Activated T-helper 2 cell treated with anti-CD3 and anti-CD28 coated beads, Interferon-gamma antibody, Interleukin-2, Interleukin-4, amounts not matched to agents 10 μg/mL and 5 μg/mL and 100 μg/mL, durations not matched to agents 14 hours and 24 hours and 36 hours (primary cell): ENCODE measurements at places on chromosomes 4 and X. TPM values are rescaled to one million over a fixed set of nuclear protein-coding genes. Genes with fewer than 3 reads are reported as not detected.

DNA sequence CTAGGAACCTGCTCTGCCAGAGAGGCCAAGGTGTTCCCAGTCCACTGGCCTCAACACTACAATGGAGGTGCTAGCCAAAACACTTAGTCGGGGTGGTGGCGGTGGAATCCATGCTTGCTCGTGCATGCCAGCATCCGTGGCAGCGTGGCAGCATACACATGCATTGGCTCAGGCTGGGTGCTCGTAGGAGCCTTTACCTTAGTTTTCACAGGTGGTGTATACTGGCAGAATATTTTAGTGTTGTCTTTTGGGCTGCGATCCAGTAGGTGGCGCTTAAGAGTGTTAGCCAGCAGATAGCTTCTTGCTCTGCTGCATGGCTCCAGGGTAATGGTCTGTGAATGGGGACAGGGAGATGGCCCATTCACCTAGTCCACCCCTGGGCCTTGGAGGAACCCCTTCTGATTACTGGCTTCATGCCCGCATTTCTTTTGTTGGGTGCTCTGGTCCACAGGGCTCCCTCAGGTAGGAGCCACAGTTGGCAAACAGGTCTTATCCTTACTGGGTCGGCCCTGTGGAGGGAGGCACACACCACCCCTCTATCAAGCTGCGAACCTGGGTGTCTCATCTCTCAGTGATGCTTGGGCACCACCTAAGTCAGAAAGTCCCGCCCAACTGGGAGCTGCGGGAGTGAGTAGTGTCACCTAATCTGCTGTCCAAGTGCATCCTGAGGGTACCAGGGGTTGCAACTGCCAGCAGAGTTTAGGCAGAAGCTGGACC, 40.0 kb downstream of the RIPPLY1 start:
- no peaks in the 10 kb centered on the region for H3K4me1 ChIP-seq
- H3K27me3 ChIP-seq: no peaks in the 10 kb centered on the region
- no peak overlapping the region for H3K4me3 ChIP-seq
- H3K36me3 ChIP-seq: no peaks in the 10 kb centered on the region
- no peak for DNase-seq

- H3K4me1 ChIP-seq: peaks cover 6% of the 10 kb centered on the region
- H3K36me3 ChIP-seq: no peaks in the 10 kb centered on the region
- H3K27me3 ChIP-seq: peaks cover 37% of the 10 kb centered on the region
- no peak overlapping the region for H3K27ac ChIP-seq
- DNase-seq: no peak
Measured at GRCh38 chrX:54492340-54492739, 3.7 kb downstream of the FGD1 start.

- peaks cover 28% of the 10 kb centered on the region for H3K4me1 ChIP-seq
- no peak for DNase-seq
- H3K27ac ChIP-seq: peak overlapping the region; percentile 63
- H3K36me3 ChIP-seq: no peaks in the 10 kb centered on the region
- H3K27me3 ChIP-seq: no peaks in the 10 kb centered on the region
Measured at GRCh38 chrX:68693481-68694434, 46.3 kb downstream of the STARD8 start.

GRCh38 chr4:38831653-38832052, 25.0 kb downstream of the TLR6 start:
- H3K36me3 ChIP-seq: no peaks in the 10 kb centered on the region
- DNase-seq: no peak
- no peaks in the 10 kb centered on the region for H3K4me1 ChIP-seq

DNA sequence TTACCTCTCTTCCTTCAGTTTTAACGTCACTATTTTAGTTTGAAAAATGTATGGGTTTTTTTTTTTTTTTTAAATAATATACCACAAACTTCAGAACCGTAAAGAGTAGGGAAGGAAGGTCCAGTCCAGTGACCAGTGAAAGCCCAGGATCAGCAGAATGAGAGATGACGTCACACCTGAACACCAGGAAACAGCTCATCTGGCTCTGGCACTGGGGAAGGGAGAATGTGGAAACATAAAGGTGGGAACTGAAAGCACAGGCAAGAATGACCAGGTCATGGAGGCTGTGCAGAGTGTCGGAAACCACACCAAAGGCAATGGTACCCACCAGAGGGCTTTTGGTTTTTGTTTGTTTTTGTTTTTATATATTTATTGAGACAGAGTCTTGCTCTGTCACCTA, 141.2 kb downstream of the DHX15 start:
- H3K4me1 ChIP-seq: no peaks in the 10 kb centered on the region
- DNase-seq: no peak
- H3K27ac ChIP-seq: no peak overlapping the region
- H3K27me3 ChIP-seq: no peaks in the 10 kb centered on the region
- no peaks in the 10 kb centered on the region for H3K36me3 ChIP-seq
- H3K4me3 ChIP-seq: no peak overlapping the region

GRCh38 chrX:153488231-153488914, 6.4 kb upstream of the BGN start:
- no peak overlapping the region for H3K27ac ChIP-seq
- no peak overlapping the region for H3K4me3 ChIP-seq
- H3K4me1 ChIP-seq: no peaks in the 10 kb centered on the region
- no peaks in the 10 kb centered on the region for H3K36me3 ChIP-seq

DNA sequence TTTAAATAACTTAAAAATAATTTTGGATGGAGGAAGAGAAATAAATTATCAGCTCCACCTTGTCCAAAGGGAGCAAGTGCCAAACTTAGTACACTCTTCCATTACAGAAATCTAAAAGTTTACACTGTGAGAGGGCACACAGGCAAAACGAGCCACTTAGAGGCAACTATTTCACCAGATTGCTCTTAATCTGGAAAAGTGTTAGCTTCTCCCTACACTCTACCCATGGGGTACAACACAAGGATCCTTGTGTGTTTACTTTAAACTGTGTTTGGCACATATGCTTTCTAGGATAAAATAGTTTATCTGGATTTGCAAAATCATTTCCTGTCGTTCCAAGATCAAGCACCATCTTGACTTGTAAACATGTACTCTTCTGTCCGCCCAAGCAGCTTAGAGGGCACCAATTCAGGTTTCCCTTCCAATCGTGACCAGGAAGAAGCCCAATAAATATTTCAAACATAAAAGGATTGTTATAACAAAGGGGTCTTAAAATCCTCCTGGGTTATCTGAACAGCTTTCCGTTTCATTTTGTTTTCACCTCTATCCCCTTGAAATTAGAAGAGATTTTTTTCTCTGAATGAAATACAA, 29.0 kb upstream of the KDR start:
- H3K27ac ChIP-seq: no peak overlapping the region
- H3K4me3 ChIP-seq: no peak overlapping the region
- no peaks in the 10 kb centered on the region for H3K4me1 ChIP-seq

GRCh38 chrX:11050013-11050412, 61.1 kb upstream of the HCCS start:
- H3K27me3 ChIP-seq: no peaks in the 10 kb centered on the region
- H3K27ac ChIP-seq: no peak overlapping the region
- no peaks in the 10 kb centered on the region for H3K4me1 ChIP-seq
- no peak for DNase-seq
- H3K4me3 ChIP-seq: no peak overlapping the region
- no peaks in the 10 kb centered on the region for H3K36me3 ChIP-seq

Gene CPLX1
- total RNA-seq: 0.64 and 0.74 TPM in 2 replicates

Gene AMER1
- 5.4 TPM in 2 replicates for total RNA-seq

Gene LRCH2
- not detected in 2 replicates for total RNA-seq

Gene MBNL3
- total RNA-seq: 15.7 and 16.2 TPM in 2 replicates

Gene PPARGC1A
- total RNA-seq: not detected in 2 replicates
